ENCODE measurements at places on chromosomes 12 and 14. TPM values are rescaled to one million over a fixed set of nuclear protein-coding genes. Genes with fewer than 3 reads are reported as not detected.

DUSP16 gene
- 12.1 TPM for total RNA-seq

DNA sequence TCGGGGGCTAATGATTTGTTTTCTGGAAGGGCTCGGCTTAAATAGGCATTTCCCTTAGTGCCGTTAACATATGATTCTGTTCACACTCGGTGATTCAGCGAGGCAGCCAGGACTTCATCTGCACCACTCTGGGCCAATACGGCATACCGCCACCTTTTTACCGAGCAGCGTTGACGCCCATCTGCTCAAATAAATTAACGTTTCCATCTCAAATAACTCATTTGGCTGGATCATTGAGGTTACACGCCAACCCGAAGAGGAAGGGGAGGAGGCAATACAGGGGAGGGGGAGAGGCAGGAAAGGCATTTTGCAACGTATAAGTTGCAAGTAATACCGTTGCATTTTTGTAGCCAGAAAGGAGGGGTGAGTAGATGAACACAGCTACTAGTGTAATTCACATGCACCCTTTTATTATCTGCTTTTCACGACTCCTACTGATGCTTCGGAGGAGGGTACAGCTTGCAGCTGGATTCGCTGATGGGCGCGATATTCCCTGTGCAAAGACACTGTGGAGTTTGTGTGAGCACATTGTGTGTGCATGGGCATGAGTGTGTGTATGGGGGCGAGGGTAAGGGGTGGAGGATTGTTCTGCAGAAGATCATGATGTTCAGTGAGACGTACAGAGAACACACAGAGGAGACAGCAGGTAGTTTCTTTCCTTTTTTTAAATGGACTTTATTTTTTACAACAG lies 45.9 kb downstream of the MAP1LC3B2 start:
- DNase-seq: peak; percentile 22

GRCh38 chr12:108789546-108789945 lies 58.2 kb upstream of the CORO1C start:
- DNase-seq: no peak

DNA sequence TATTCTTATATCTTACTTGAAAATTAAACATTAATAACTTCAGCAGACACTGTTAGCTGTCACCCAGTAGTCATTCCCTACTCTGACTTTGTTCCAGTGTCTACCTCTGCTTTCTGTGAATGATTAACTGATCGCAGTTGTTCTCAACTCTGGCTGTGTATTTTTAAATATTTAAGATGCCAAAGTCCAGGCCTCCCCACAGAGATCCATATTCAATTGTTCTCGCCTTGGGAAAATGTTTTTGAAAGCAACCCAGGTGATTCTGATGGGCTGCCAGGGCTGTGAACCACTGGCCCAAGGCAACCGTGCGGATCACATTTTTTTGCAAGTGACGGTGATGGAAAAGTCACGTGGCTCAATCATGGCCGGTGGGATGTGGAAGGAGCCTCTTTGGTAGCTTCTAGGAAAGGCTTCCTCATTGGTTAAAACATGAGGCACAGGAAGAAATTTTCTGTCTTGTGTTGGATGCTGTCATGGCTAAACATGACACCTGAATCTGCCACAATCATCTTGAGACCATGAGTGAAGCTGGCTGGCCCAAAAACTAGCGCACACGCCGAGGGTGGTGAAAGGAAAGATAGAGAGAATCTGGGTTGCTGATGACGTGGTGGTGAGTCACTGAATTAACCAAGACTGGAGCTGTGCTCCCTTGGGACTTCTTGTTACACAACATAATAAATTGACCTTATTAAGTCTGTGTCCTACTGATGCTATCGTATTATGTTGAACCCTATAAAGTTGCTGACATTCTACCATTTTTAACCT lies 37.2 kb downstream of the RDH12 start:
- DNase-seq: peak; percentile 97

PPM1H gene
- total RNA-seq: 2.3 TPM

DIO2 gene
- 31.5 TPM for total RNA-seq

RNASE9 gene
- total RNA-seq: not detected

All from fibroblast of villous mesenchyme (primary cell).